ENCODE measurements at places on chromosomes 3 and 15.

- DNase-seq, result no peak
Observed at GRCh38 chr15:99598296-99598695, 32.5 kb downstream of the MEF2A start.

DNA sequence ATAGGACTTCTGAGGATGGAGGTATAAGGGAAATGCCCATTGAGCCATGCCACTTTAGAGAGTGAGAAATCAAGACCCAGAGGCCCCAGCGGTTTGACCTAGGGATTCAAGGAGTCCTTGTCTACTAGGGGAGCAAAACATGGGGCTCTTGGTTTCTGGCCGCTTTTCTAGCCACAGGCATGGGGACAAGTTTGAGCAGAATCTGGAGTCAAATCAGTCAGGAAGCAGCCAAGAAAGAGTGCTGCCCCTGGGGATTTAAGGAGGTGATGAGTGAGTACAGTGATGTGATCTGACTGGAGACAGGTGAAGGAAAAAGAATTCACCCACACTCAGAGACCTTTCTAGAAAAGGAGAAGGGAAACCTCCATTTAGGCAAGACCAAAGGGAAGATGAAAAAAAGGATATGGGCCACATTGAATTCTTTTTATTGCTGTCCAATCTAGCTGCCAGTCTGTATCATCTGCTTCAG lies 244.0 kb upstream of the TBC1D5 start:
- DNase-seq, result no peak

DNA sequence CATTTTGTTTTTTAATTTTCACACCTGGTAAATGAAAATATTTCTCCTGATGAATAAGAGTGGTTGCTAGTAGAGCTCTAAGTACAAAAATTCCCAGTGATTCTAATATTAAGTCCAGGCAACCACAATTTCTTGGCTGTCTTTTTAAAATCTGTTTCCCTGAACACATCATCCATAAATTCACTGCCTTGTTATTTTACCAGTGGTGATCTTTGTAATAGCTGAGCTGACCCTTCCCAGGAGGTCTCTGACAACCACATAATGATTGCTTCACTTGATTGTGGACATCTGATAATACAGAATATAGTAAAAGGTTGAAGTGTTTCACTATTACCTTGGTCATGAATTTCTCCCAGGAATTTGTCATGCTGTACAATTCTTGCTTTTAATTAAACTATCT lies 13.9 kb upstream of the TOP2B start:
- DNase-seq, result no peak

DNA sequence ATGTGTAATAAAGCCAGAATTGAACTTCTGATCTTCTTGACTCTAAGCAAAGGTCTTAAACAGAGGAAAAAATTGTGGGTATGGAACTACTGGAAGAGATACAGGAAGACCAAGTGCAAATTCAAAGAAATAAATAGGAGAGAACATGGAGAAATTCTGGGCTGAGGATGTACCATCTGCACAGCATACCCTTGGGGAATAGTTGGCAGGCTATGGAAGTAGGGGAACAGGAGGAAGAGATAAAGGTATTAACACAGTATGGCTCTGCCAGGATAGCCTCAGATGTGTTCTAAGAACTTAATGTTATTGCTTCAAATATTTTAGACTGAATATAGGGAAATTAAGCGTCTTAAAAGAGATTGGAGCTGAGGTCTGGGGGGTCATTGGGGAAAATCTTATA lies 485.4 kb downstream of the CNTN3 start:
- no peak for DNase-seq

DNA sequence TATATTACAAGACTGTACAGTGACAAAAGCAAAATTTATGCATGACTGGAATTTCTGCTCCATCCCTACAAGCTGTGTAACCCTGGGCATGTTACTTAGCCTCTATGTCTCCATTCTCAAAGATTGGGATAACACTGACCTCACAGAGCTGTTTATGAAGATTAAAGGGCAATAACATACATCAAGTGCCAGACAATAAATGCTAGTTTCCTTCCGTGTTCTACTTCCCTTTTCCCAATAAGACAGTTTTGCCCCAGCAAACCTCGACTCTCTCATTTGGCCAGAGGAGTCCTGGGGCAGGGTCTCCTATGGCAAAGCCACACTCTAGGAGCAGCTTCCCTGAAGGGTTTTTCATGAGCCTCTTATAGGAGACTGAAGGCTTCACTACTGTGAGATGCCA lies 7.5 kb downstream of the HEXA start:
- DNase-seq, result no peak

GRCh38 chr15:40873694-40874561 lies at the start of gene RHOV:
Gene RHOV, minus strand, starts transcription at chr15:40874234. Its CDS starts 95 bp downstream, at chr15:40874139.
- peak; percentile 92 for DNase-seq

GRCh38 chr15:77564938-77565337 lies 67.8 kb downstream of the LINGO1 start:
- no peak for DNase-seq

GRCh38 chr3:124504332-124505059 lies 225.8 kb upstream of the UMPS start:
- DNase-seq, result no peak

GRCh38 chr3:107620534-107620933 lies 97.8 kb downstream of the BBX start:
- peak; percentile 55 for DNase-seq

- DNase-seq, result peak; percentile 61
Observed at GRCh38 chr3:33803894-33804526, 5.6 kb downstream of the PDCD6IP start.

DNA sequence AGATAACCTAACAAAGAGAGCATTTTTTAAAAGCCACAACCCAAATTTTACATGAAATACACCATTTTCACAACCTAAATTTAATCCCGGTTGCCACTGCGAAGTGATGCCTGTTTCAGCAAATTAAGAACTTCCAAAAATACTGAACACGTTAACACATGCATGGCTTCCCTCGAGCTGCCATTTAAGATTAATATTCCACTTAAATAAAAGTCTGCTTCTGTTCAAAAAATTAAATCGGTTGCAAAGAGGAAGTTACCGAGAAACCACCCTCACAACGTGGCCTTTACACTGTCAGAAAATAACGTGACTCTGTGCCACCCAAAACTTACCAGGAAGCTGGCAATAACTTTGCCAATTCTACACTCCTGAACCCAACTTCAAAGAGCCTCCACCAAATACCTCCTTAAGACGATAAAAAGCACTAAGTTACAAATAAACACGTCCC lies 1.2 kb downstream of the TBL1XR1 start:
- DNase-seq, result no peak

GRCh38 chr3:32612547-32612946 lies 41.9 kb upstream of the DYNC1LI1 start:
- DNase-seq, result no peak

GRCh38 chr3:56900801-56901200 lies 99.1 kb upstream of the ARHGEF3 start:
- DNase-seq, result no peak

DNA sequence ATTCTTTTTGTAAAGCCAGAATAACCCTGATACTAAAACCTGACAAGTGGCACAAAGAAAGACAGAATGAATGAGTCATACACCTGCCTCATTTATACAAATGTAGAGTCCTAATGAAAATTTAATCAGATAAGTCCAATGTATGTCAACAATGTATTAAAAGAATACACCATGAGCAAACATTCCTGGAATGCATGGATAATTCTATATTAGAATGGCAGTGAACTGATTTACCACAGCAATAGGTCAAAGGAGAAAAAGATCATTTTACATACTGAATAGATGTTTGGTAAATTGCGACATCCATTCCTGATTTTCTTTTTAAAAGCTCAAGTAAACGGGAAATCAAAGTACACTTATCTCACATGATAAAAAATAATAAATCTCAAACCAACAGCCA lies 11.2 kb upstream of the LOXL1 start:
- no peak for DNase-seq

DNA sequence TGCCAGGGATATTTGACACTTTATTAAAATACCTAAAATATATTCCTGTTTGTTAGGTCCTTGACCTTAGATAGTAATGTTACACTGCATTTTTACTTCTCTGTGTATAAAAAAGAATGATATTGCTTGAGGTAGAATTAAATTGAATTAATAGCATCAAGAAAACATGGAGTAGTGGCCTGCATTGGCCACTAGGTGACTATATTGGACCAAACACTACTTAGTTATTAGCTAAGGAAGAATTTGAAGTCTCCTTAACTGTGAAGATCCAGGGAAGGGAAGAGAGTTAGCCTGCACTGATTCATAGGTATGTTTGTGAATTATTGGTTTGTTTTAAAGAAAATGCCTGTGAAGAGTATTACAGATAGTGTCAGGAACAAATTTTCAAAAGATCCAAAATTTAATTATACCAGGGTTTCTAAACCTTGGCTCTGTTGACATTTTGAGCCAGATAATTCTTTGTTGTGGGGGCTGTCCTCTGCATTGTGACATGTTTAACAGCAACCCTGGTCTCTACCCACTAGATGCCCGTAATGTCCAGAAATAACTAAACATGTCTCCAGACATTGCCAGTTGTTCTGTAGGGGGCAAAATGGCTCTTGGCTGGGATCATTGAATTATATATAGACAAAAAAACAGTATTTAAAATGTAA lies 103.6 kb upstream of the THSD4 start:
- peak; percentile 31 for DNase-seq

GRCh38 chr15:62403164-62403809 lies 238.2 kb upstream of the C2CD4B start:
- DNase-seq, result no peak

DNA sequence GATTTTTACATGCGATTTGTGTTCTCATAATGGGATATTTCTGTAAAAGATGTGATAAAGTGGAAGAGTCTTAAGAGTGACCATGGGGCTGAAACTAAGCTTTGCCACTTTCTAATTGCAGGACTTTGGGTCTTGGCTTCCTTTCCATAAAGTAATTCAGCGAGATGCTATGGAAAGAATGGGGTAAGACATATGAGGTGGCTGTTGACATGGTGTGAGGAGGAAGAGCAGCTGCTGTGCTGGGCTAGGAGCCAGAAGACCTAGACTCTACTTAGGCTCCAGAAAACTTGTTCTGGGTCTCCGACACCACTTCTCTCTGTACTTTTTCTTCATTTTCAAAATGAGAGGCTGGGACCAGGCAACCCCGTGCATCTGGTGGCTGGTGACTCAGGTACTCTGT lies 654.5 kb upstream of the CFAP20DC start:
- DNase-seq, result no peak

- DNase-seq, result no peak
Observed at GRCh38 chr15:65385870-65386258, 8.1 kb upstream of the IGDCC3 start.

DNA sequence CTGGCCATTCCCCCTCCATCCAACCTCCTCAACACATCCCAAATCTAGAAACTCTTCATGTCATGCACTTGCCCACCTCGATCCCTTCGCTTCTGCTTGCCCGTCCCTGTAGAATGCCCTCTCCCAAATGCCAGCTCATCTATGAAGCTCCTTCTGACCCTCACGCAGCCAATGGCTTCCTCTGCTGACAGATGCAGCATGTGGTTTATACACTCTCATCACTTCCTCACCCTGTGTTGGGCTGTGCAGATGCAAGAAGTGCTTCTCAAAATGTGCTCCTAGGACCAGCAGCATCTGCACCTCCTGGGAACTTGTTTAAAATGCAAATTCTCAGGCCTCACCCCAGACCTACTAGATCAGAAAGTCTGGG lies 51.7 kb downstream of the SEMA5B start:
- no peak for DNase-seq

DNA sequence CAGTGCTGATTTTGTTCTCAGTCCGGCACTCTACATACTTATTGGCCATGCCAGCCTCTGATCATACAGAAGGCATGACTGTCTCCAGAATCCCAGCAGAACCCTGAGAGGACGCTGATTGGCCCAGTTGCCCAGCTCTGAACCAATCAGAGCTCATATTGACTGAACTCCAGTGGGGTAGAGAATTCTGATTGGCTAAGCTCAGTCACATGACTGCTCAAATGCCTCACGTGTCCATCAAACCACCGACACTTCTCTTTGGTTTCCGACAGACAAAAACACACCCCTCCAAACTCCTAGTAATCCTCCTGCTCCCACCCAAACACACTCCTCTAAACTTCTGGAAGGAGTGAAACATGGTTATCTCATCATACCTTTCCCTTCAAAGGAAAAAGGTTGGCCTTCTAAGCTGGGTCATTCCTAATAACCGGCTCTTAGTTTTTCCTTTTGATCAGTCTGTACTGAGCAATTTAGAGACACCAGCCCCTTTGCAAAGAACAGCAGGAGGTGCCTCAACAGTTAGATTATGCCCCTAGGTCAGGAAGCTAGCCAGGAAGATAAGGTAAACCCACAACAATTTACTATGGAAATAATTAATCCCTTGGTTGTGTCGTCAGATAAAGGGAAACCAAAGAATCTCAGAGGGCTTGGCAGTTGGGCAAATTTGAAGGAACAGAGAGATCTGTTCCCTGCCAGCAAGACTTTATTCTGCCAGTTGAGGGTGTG lies 187.8 kb downstream of the TLE3 start:
- DNase-seq, result peak; percentile 85

GRCh38 chr3:135106445-135106844 lies 311.4 kb downstream of the EPHB1 start:
- peak; percentile 77 for DNase-seq

DNA sequence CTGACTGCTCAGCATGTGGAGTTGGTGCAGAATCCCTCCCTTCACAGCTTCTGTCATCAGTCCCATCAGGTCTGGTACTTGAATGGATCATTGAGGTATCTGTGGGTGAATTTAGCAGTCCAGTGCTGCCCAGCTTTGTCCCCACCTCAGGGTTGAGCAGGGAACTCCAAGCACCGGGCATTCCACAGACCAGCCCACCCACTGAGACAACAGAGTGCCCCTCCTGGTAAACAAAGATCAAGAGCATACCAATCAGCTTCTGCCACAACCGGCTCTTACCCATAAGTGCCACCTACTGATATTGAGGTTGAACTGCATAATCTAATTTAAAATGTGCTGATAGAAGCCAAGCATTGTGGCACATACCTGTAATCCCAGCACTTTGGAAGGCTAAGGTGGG lies 57.1 kb upstream of the FXR1 start:
- DNase-seq, result peak; percentile 91

DNA sequence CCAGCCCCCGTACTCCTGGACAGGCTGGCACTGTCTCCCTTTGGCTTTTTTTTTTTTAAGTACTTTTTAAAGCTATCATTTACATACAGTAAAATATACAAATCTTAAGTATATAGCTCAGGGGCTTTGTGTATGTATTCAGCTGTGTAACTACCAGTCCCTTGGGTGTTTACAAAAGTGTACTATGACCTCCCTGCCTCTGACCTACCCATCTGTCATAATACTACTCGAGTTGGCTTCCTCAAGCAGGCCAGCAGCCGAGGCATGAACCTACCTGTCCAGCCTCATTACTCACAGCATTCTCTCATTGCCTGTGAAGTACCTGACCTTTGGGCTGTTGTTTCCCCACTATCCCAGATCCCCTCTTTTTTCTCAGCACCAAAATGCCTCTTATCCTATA lies 33.2 kb downstream of the ABHD2 start:
- DNase-seq, result no peak

DNA sequence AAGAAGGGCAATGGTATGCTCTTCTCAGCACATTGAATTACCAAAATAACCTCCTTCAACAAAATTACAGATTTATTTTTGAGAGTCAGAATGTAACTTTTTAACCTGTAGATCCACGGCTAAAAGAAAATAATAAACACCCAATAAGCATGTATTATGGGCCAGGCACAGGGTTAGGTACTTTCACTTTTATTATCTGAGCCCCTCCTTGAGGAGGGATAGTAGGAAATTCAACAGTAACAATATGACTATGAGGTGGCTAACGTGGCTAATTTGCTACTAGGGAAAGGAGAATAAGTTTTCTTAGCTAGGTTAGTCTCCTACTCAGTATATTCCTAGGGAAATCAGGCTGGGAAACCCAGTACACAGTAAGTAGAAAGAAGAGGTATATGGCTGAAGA lies 306.9 kb downstream of the GAP43 start:
- no peak for DNase-seq

All from mesendoderm (in vitro differentiated cells).